Cardiac muscle cell (in vitro differentiated cells and primary cell): ENCODE measurements at places on chromosomes 2 and 18. TPM values are rescaled to one million over a fixed set of nuclear protein-coding genes. Genes with fewer than 3 reads are reported as not detected.

Gene GPR75
- polyA plus RNA-seq = 0.15 TPM in 1 of 2 replicates, not detected in the other

Gene ADD2
- polyA plus RNA-seq = 4.7 and 18.5 TPM in 2 replicates

Gene POTEJ
- 0.59 and 0.70 TPM in 2 replicates for polyA plus RNA-seq

Gene MAIP1
- 28.3 and 30.6 TPM in 2 replicates for polyA plus RNA-seq

Gene NRP2
- polyA plus RNA-seq = 35.2 and 118 TPM in 2 replicates

Gene TRIM43
- polyA plus RNA-seq = not detected in 2 replicates

Gene DAW1
- 0.59 TPM in 1 of 2 replicates, not detected in the other for polyA plus RNA-seq

Gene ACVR1C
- not detected in 2 replicates for polyA plus RNA-seq

Gene SLC5A7
- polyA plus RNA-seq = 0.69 TPM in 1 of 2 replicates, not detected in the other

Gene CACNB4
- polyA plus RNA-seq = 0.18 and 0.59 TPM in 2 replicates

Gene MAP2
- 0.27 and 0.68 TPM in 2 replicates for polyA plus RNA-seq

Gene GPR45
- polyA plus RNA-seq = not detected in 2 replicates

Gene KCNE4
- polyA plus RNA-seq = 0.71 TPM in 1 of 2 replicates, not detected in the other

Gene TFCP2L1
- polyA plus RNA-seq = 0.31 TPM in 1 of 2 replicates, not detected in the other

Gene HADHB
- polyA plus RNA-seq = 189 and 229 TPM in 2 replicates

Gene TDRD15
- polyA plus RNA-seq = not detected in 2 replicates

Gene ASB18
- 0.70 TPM in 1 of 2 replicates, not detected in the other for polyA plus RNA-seq

Gene CD207
- not detected in 2 replicates for polyA plus RNA-seq

Gene COL6A3
- 0.24 and 1.3 TPM in 2 replicates for polyA plus RNA-seq

Gene HNRNPA3
- polyA plus RNA-seq = 67.3 and 81.7 TPM in 2 replicates

Gene MFSD6
- 0.62 and 0.64 TPM in 2 replicates for polyA plus RNA-seq

Gene C1D
- polyA plus RNA-seq = 61.3 and 63.5 TPM in 2 replicates

Gene EML6
- polyA plus RNA-seq = 0.36 and 1.3 TPM in 2 replicates

Gene ARHGEF33
- polyA plus RNA-seq = 1.00 and 1.0 TPM in 2 replicates

Gene CD302
- 0.65 and 1.3 TPM in 2 replicates for polyA plus RNA-seq

Gene CNGA3
- not detected in 2 replicates for polyA plus RNA-seq

Gene CSRNP3
- polyA plus RNA-seq = 10.9 and 11.5 TPM in 2 replicates

Gene PPM1G
- 84.8 and 93.0 TPM in 2 replicates for polyA plus RNA-seq

Gene GPR17
- 0.09 TPM in 1 of 2 replicates, not detected in the other for polyA plus RNA-seq

Gene ARHGAP28
- 13.6 and 19.5 TPM in 2 replicates for polyA plus RNA-seq

Gene TCF23
- not detected in 2 replicates for polyA plus RNA-seq

Gene CTNNA2
- polyA plus RNA-seq = 7.4 and 16.0 TPM in 2 replicates

Gene CNDP1
- polyA plus RNA-seq = 0.55 TPM in 1 of 2 replicates, not detected in the other

Gene DSC3
- polyA plus RNA-seq = 0.81 and 1.5 TPM in 2 replicates

Gene ALPG
- not detected in 2 replicates for polyA plus RNA-seq

Gene GPC1
- 57.8 and 60.4 TPM in 2 replicates for polyA plus RNA-seq

Gene SPEG
- polyA plus RNA-seq = 185 and 188 TPM in 2 replicates

Gene NGEF
- 2.0 and 5.6 TPM in 2 replicates for polyA plus RNA-seq

Gene UGT1A5
- polyA plus RNA-seq = not detected in 2 replicates

Gene CAPN14
- polyA plus RNA-seq = not detected in 2 replicates

Gene IAH1
- 56.6 and 96.4 TPM in 2 replicates for polyA plus RNA-seq

Gene MC4R
- polyA plus RNA-seq = 1.1 and 2.5 TPM in 2 replicates

Gene ERICH2
- 2.9 and 6.2 TPM in 2 replicates for polyA plus RNA-seq

Gene PLEKHA3
- polyA plus RNA-seq = 26.6 and 35.5 TPM in 2 replicates

Gene CTAGE1
- polyA plus RNA-seq = not detected in 2 replicates

Gene LONRF2
- polyA plus RNA-seq = 0.36 and 1.3 TPM in 2 replicates

Gene GAREM1
- polyA plus RNA-seq = 17.3 and 23.2 TPM in 2 replicates

Gene REEP1
- polyA plus RNA-seq = 19.3 and 20.4 TPM in 2 replicates

Gene CXCR2
- polyA plus RNA-seq = 0.30 and 0.57 TPM in 2 replicates

Gene AUP1
- 120 and 122 TPM in 2 replicates for polyA plus RNA-seq
